ENCODE measurements at places on chromosomes 5 and 9.

DNA sequence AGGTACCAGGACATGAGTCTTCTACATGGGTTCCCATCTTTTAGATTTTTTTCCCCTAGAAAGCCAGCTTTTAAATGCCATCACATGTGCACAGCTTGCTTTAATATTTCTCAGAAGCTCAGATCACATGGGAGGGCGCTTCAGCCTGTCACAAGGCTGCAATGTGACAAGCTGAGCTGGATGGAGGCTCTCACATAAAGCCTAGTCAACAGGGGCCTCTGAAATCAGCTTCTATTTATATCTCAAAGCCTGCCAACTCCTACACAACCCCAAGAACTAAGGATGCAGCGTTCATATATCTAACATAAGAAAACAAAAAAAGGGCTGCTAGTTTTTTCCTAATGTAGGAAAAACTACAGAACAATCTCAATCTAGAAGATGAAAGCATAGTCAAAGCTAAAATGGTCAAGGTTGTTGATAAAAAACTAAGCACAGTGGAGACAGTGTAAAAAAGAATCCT lies 2.3 kb downstream of the ZFAND5 start:
- DNase-seq: peak; percentile 38

GRCh38 chr5:455806-456205 lies 12.8 kb downstream of the EXOC3 start:
- DNase-seq: no peak

DNA sequence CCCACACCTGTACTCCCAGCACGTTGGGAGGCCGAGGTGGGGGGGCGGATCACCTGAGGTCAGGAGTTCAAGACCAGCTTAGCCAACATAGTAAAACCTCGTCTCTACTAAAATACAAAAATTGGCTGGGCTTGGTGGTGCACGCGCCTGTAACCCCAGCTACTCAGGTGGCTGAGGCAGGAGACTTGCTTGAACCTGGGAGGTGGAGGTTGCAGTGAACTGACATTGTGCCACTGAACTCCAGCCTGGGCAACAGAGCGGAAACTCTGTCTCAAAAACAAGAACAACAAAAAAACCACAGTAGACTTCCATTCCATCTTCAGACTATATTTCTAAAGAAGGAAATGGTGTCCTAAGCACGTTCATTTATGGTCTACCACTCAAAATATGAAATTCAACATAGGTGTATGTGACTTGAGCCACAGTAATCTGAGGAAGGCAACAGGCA lies 14.2 kb upstream of the SERINC5 start:
- peak; percentile 47 for DNase-seq

DNA sequence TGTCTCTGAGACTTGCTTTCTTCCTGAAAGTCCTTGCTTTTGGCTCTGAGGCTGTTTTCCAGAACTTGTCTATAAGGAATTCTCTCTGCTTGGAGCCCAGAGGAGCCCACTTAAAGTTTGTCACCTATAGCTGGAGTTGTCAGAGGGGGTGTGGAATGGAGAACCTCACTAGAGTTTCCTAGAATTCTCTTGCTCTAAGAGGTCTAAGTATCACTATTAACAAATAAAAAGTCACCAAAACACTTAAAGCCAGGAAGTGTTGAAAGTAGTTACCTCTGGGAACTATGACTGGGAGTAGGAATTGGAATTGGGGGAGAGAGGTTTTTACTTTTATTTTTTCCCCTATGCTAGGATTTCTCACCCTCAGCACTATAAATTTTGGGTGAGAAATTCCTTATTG lies 15.0 kb downstream of the SIT1 start:
- DNase-seq: no peak

- no peak for DNase-seq
Measured at GRCh38 chr5:172906436-172906835, 52.8 kb upstream of the RPL26L1 start.

GRCh38 chr9:137602661-137603060 lies 2.8 kb upstream of the ARRDC1 start:
- DNase-seq: no peak

DNA sequence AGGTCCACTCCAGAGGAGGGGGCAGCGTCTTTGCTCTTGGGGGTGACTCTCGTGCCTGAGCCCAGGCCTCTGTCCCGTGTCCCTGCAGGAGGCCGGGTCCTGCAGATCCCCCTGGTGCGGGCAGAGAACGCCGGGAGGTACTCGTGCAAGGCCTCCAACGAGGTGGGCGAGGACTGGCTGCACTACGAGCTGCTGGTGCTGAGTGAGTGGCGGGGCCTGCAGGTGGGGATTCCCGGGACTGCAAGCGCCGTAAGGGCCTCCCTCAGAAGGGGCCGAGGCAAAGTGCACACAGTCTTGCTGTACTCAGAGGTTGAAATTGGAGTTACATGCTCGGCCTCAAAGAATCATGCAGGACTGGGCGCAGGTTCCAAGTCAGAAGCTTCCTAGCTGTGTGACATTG lies 62.7 kb upstream of the ASS1 start:
- no peak for DNase-seq

GRCh38 chr5:72486371-72486770 lies 20.8 kb downstream of the ZNF366 start:
- no peak for DNase-seq

- peak; percentile 65 for DNase-seq
Measured at GRCh38 chr9:97386733-97387503, 25.0 kb upstream of the TDRD7 start.

GRCh38 chr5:3593771-3594509 lies 1.7 kb upstream of the IRX1 start:
- DNase-seq: no peak

- DNase-seq: no peak
Measured at GRCh38 chr5:139263536-139263935, 30.0 kb upstream of the MATR3 start.

DNA sequence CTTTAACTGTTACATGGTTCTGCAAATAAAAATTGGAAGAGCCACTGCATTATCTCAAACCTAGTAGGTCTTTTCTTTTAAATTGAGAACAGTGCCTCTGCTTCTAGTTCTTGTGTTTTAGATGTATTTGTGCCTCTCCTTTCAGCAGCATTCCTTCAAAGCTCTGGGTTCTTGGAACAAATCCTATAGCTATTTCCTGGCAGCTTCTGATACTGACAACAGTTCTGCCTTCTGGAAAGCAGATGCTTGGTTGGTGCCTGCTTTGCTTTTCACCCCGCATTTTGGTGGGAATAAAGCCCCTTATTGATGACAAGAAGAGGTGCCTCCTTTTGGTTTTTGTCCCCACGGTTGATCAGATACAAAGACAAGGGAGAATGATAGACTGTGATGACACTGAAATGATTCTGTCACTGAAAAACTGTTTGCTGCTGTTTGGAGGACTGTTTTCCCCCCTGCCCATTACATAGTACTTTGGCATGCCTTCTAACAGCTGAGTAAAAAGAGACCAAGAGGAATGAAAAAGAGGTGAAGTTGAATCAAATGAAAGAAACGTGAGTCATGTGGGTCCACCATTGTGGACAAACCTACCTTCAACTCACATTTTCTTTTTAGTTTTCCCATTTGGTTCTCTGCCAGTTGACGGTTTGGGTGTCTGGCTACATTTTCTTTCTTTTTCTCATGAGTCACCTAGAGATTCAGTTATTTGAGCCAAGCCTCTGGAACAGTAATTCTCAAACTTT lies 5.6 kb downstream of the PTCD2 start:
- DNase-seq: no peak

GRCh38 chr5:72452515-72453245 lies 54.5 kb downstream of the ZNF366 start:
- no peak for DNase-seq

- DNase-seq: no peak
Measured at GRCh38 chr5:6435356-6435755, 13.3 kb upstream of the UBE2QL1 start.

- no peak for DNase-seq
Measured at GRCh38 chr5:96439477-96440184, 6.6 kb upstream of the PCSK1 start.

Measured in CD4-positive, alpha-beta memory T cell (primary cell).